NCI-H510A treated with DMSO at 0.1 percent for 48 hours (cell line): ENCODE measurements at places on chromosomes 4 and X.

GRCh38 chrX:57074458-57074857 is 46.9 kb downstream of the SPIN2B start:
- DNase-seq: no peak

GRCh38 chrX:65598559-65599147 is 64.1 kb upstream of the LAS1L start:
- no peak for DNase-seq

GRCh38 chr4:15201782-15202181 is 199.5 kb downstream of the CPEB2 start:
- DNase-seq: no peak

DNA sequence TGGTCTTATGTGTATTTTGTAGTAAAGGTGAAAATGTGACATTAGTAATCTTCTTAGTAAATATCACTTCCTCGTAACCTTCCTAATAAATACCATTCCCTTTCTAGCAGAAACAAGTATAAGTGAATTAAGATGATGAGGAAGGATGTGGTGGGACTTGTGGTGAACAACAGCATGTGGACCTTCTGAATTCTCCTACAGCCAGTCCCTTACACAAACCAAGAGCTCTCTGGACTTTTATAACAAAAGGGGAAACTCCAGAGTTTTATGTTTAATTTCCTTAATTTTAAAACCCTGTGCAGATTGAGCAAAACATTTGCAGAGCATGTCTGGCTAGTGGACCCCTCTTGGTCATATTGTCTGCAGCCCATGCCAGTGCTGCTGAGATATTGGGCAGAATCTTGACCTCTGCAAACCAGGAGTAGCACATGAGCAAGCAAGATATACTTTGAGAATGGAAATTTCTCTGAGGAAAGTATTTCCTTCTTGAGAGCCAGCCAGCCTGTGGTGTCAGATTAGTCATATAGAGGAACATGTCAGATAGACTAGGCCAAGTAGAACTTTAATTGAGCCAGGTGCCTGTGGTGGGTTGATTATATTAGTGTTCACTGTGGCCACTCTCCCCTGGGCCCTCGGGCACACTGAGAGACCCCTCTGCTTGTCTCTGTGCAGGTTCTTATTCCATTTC is 328.2 kb downstream of the DKK2 start:
- DNase-seq: no peak

GRCh38 chr4:78542373-78542772 is 9.2 kb upstream of the ANXA3 start:
- no peak for DNase-seq
